MM.1S (cell line): ENCODE measurements at places on chromosomes 5 and 9.

DNA sequence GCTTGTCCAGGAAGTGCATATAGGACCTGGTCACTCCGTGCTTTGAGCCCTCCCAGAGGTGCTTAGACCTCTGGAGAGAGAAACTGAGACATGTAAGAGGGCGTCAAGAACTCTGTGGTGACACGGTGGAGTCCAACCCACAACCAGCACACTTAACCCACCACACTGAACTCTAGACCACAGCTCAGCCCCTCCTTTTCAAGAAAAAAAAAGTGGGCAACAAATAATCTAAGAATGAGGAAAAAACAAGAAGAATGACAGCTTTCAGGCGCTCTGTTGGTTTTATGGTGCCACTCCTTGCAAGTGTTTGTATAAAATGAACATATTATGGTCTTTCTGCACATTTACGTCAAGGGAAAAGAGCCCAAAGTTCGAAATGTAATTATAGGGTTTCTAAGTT, 50.2 kb upstream of the SNAPC3 start:
- no peak for DNase-seq

- no peak for DNase-seq
These were observed 18.0 kb downstream of the POLR1E start for GRCh38 chr9:37503736-37504135.

- DNase-seq = no peak
These were observed 73.9 kb upstream of the PCSK1 start for GRCh38 chr5:96506866-96507527.

DNA sequence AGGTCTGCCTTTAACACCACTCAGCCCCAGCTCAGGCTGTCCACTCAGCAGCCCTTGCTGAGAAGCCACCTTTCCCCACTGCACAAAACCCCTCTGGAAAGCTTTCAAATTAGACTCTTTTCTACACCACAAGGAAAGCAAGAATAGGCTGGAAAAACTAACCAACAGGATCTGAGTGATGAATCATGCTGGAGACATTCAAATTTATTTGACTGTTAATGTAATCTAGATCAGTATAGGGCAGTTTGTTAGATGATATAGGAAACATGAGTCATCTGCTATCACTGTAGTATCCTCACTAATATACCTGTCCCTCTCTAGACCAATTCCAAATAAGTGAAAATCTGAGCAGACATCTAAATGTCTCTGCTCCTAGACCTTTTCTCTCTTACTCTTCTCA, 127.8 kb upstream of the PAM start:
- DNase-seq = no peak

DNA sequence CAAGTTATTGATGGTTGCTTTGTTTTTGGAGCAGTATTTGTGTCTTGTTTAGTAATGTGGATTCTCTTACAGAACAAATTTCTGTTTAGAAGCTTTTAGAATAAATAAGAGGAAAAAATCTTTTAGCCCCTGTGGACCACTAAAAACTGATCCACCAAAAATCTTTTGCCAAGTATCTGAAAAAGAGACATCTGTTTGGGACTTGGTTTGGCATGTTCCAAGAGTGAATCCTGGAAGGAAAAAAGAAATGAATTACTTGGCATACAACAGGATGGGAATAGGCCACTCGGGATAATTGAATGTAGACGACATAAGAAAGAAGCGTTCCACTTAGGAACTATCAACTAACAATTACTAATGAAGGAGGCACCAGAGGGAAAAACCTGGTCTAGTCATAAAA, 1350.1 kb upstream of the C9orf72 start:
- DNase-seq = no peak

DNA sequence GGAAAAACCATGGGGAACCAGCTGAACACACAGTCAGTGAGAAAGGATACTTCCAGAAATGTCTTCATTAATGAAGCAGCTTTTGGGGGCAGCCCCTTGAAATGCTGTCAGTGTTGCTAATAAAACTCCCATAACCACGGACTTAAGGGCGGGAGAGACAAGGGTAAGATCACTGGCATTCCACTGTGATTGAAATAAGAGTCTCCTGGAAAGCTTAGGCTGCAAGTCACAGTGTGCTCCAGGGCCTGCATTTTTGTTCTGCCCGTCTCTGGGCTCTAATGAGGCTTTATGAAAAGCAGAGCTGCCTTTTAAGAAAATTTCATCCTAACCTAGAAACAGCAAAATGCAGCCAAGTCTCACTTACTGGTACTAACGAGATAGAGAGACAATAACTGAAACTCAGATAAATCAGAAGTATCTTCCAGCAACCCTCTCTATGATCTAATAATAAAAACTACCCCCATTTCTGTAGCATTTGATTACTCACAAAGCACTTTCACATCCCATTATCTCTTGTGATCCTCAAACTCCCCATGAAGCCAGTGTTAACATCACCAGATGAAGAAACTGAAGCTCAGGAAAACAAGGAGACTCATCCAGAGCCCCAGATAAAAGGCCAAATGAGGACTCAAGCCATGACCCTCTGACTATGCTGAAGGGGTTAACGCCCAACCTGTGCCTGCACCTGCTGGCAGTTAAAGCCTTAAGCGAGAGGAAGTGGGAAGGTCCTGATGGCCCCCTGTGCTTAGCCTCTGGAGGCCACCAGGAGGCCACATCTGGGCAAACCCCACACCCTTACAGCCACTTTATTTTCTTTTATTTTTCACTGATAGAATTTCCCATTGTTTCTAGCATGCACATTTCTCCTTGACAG, 37.5 kb downstream of the SPOCK1 start:
- DNase-seq = no peak

GRCh38 chr5:60503771-60504170, 196.2 kb downstream of the DEPDC1B start:
- DNase-seq = peak; percentile 52

GRCh38 chr5:127586066-127586770, 62.7 kb upstream of the CTXN3 start:
- no peak for DNase-seq

DNA sequence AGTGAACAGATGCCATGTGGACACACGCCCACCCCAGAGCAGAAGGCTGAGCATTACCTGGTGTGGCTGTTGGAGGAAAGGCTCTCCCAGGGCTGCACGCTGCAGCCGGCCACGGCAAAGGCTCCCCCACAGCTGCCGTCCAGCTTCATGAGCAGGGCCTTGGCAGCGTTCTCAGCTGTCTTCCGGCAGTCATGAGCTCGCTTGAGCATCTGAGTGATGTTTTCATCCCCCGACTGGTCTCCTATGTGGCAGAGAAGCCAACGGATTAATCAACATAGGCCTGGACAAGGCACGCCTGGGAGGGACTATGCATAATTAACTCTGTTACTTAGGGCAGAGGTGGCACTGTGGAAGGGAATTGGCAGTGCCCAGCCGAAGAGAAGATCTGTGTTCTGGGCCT, 87.3 kb downstream of the DCP2 start:
- no peak for DNase-seq

- DNase-seq = no peak
These were observed 72.0 kb downstream of the NUP214 start for GRCh38 chr9:131197160-131197911.

GRCh38 chr5:67815455-67816391, 399.8 kb upstream of the PIK3R1 start:
- no peak for DNase-seq

DNA sequence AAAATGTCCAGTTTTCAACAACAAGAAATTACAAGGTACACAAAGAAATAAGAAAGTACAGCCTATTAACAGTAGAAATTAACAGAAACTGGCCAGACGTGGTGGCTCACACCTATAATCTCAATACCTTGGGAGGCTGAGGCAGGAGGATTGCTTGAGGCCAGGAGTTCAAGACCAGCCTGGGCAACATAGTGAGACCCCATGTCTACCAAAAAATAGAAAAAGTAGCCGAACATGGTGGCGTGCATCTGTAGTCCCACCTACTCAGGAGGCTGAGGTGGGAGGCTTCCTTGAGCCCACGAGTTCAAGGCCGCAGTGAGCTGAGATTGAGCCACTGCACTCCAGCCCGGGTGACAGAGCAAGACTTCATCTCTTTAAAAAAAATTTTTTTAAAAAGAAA, 41.5 kb upstream of the FSD1L start:
- no peak for DNase-seq

DNA sequence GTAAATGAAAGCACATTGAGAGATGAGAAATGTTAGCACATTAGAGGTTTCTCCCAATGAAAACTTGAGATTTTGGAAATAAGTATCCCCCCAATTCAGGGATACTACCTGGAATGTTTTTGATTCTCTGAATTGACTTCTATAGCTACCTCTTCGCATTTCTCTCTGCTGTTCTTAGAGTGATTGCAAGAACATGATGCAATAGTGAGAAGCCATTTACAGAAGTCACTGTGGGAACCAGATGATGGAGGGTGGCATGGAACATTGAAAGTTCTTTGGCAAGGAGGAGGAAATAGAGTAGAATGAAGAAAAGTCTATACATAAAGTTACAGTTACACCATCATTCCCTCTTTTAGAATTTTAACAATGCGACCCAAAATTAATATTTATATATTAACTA, 9.2 kb downstream of the NPR3 start:
- no peak for DNase-seq

DNA sequence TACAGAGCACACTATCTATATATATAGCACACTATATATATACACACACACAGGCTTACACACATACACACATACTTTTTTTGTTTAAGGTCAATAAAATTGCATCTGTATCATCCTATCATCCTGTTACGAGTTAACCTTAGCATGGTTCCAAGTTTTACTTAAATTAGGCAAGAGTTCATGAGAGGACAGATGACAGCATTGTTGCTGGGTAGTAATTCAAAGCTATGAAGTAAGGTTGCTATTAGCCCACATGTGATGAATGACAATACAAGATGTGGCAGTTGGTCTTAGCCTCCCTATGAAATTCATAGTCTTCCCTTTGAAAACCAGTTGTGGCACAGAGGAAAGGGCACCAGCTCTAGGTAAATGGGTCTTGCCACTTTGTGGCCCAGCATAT, 438.1 kb downstream of the ACTL7B start:
- DNase-seq = no peak

DNA sequence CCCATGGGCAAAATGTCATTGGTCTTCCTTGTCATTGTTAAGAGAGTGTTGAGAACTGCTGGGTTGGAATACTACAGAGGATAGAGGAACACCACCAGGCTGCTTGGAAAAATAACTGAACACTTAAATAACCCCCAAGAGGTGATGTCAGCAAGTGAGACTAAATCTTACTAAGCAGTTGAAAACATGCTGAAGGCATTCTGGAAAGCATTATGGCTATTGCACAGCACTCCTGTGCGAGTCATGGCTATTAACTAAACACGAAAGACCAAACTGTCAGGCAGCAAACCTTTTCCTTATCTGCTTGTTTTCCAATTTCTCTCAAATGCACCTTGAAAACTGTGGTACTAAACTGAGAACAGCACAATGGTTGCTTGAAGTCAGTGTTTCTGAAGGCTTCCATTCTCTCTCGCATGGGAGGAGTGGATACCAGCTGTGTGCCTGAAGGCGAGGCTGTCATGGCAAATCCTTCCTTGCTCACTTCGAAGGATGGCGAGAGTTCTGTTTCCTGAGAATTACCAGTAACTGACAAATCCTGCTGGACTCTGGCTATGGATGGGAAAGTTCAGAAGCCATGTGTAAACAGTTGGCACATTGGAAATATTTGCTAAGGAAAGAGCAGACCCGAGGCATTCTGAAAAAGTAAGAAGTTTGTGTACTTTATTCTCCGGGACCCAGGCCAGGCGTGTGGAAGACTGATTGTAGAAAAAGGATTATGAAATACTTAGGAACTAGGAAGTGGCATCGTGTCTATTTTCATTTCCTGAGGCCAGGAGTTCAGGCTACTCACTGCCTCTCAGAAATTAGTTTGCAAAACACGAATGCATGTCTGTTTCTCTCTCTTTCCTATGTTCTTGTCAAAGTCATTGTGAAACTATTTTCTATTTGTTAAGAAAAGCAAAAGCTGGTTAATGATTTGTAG, 182.1 kb downstream of the DMRT2 start:
- no peak for DNase-seq

- DNase-seq = peak; percentile 40
These were observed 207.9 kb downstream of the C9orf50 start for GRCh38 chr9:129412814-129413536.

- peak; percentile 93 for DNase-seq
These were observed at the start of gene TNFSF15 for GRCh38 chr9:114805670-114806525. Gene TNFSF15 (minus strand): TSS chr9:114806039. CDS start chr9:114806012, 27 bp downstream.

GRCh38 chr5:151243564-151243963, 9.4 kb upstream of the GM2A start:
- DNase-seq = no peak

- DNase-seq = peak; percentile 31
These were observed 55.4 kb downstream of the SEMA4D start for GRCh38 chr9:89442501-89442978.

DNA sequence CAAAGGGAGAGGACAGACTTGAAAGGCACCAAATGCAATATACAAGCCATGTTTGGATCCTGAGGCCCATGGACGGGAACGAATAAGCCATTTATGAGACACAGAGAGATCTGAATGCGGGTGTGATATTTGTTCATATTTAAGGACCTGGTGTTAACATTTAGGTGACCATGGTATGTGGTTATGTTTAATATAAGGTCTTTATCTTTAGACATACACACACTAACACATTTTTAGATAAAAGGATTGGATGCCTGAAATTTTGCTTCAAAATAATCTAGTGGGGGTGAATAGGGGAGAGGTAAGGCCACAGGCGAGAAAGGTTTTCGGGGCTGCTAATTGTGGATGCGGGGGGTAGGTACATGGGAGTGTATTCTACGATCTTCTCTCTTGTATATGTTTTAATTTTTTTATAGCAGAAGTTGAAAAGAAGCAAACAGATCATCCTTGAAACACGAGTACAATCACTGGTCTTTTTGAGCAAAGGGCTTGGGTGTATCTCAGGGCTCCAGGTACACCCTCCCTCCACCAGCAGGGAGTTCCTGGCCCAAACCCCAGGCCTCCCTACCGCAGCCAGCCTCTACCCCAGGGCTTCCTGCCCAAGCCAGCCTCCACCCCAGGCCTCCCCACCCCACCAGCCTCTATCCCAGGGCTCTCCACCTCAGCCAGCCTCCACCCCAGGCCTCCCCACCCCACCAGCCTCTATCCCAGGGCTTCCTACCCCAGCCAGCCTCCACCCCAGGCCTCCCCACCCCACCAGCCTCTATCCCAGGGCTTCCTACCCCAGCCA, 12.2 kb downstream of the AKNA start:
- DNase-seq = no peak

GRCh38 chr5:1140171-1140817, 28.4 kb upstream of the SLC12A7 start:
- peak; percentile 84 for DNase-seq

DNA sequence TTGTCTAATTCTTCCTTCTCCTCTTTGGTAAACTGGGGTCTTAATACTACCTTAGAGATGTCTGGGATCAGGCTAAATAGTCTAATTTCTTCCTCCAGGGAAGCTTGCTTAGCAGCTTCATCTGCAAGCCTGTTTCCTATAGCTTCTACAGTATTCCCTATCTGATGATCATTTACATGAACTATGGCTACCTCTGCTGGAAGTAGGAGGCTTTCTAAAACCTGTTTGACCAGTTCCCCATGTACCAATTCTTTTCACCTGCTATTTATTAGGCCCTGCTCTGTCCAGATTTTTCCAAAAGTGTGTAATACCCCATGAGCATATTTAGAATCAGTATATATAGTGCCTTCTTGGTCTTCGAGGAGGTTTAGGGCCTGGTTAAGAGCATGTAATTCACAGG, 619.8 kb downstream of the HINT1 start:
- no peak for DNase-seq
